ENCODE measurements at places on chromosomes 3 and 15. TPM values are rescaled to one million over a fixed set of nuclear protein-coding genes. Genes with fewer than 3 reads are reported as not detected.

Gene CLDN1
- total RNA-seq = 0.37 TPM

Gene BSN
- 0.07 TPM for total RNA-seq

Gene CPLX3
- total RNA-seq = 0.26 TPM

Gene EIF4E3
- 0.37 TPM for total RNA-seq

Gene MLF1
- 12.0 TPM for total RNA-seq

Gene PPP1R14D
- total RNA-seq = not detected

Gene SLC9A9
- total RNA-seq = 1.5 TPM

GRCh38 chr15:90054618-90055097 is 47.6 kb downstream of the IDH2 start:
- no peak for DNase-seq

- no peak for DNase-seq
Measured at GRCh38 chr15:74773731-74774252, 8.1 kb upstream of the CSK start.

DNA sequence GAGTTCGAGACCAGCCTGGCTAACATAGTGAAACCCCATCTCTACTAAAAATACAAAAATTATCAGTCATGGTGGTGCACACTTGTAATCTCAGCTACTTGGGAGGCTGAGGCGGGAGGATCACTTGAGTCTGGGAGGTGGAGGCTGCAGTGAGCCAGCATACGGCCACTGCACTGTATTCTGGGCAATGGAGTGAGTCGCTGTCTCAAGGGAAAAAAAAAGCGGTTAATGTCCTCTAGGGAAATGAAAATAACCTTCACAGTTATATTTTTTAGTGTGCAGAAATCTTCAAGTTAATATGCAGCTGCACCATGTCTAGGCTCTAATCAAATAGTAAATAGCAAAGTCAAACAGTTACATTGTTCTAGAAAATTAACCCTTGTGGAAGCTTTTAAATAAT is 14.8 kb downstream of the CEP19 start:
- DNase-seq = no peak

GRCh38 chr3:37986479-37987314 is 3.9 kb upstream of the VILL start:
- DNase-seq = no peak

DNA sequence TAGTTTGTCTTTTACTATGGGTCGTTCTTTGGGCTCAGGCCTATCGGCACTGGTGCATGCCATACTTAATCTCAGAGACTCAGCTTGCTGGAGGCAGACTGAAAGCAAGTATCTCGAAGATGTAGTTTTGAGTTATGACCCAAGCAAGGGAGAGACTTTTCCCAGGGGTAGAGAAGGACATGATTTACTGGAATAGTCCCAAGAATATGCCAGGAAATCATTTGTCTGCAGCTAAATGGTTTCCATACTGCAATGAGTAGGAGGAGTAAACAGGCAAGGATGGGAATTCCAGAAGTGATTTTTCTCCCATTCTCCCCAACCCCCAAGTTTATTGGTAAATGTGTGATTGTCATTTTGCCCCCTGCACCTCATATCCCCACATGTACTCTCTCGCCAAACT is 35.4 kb upstream of the LACTB start:
- DNase-seq = no peak

DNA sequence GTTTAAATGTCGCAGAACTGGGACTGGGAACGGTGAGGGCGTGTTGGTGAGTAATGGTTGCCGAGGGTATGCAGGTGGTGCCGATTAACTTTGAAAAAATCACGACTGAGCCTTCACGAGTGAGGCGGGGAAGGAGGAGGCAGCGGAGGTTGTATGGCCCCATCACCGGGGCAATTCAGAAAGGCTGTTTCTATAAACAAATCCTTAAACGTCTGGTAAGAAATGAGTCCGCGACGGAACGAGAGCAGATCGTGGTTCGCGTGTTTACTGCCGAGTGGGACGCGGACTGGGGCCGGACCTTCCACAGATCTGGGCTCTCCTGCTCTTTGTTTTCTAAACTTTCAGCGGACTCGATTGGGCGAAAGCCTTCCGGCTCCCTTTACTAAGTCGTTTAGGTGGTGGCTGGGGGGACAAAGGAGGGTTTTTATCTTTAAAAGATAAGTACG is 2.7 kb downstream of the IGF1R start:
- DNase-seq = no peak

- peak; percentile 99 for DNase-seq
Measured at GRCh38 chr3:153138276-153139210, 23.5 kb upstream of the RAP2B start.

GRCh38 chr15:62403164-62403809 is 238.2 kb upstream of the C2CD4B start:
- DNase-seq = peak; percentile 85

GRCh38 chr3:9008550-9009255 is 45.4 kb upstream of the RAD18 start:
- DNase-seq = no peak

GRCh38 chr3:30691249-30691880 is 85.0 kb downstream of the TGFBR2 start:
- no peak for DNase-seq

DNA sequence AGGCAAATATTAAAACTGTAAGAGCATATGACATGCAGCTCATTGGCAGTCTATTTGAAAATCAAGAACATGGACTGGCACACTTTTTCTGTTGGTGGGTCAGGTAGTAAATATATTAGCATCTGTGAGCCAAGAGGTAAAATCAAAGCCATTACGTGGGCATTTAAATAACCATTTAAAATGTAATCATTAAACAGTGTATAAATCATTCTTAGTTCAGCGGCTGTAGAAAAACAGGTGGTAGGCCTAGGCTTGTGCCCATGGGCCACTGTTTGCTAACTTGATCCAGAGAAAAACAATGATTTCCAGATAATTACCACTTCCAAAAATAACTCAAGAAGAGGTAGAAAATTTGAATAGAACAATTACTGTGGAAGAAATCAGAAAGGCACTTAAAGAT is 105.1 kb downstream of the CHST2 start:
- DNase-seq = no peak

GRCh38 chr15:89828281-89829145 is 13.9 kb upstream of the ANPEP start:
- peak; percentile 61 for DNase-seq

DNA sequence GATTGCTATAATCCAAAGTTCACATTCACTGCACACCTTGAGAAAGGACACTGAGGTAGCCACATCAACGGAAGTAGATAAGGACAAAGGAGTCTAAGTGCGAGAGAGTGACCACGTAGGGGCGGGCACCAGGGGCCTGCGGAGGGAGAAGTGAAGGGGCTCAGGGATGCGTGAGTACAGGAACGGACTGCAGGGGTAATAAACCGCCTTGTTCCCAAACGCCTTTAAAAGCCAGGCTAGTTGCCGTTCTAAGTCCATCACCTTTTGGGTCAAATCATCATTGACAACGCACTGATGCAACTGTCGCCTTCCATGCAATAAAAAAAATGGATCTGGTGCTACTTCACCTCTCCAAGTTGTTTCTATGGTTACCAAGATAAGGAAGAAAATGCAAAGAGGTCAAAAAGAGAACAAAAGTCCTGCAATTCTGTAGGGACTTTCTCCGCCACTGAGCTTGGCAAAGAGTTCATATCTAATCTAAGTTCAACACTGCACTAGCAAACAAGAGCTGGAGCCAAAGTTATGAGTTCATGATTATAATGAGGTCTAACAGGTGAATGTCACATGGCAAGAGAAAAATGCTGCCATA is 32.6 kb upstream of the ATP11B start:
- DNase-seq = no peak

DNA sequence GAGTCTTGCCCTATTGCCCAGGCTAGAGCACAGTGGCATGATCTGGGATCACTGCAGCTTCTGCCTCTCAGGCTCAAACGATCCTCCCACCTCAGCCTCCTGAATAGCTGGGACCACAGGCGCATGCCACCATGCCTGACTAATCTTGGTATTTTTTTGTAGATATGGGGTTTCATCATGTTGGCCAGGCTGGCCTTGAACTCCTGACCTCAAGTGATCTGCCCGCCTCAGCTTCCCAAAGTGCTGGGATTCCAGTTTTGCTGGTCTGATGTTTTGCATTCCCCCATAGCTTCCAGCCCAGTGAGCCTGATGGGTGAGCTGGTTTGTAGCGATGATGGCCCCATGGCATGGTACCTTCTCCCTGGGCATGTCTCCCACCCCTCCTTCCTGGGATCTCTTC is 4.7 kb upstream of the MESP1 start:
- no peak for DNase-seq

GRCh38 chr3:152609891-152610290 is 225.0 kb upstream of the P2RY1 start:
- DNase-seq = no peak

GRCh38 chr3:110789315-110789714 is 282.3 kb upstream of the NECTIN3 start:
- peak; percentile 13 for DNase-seq

DNA sequence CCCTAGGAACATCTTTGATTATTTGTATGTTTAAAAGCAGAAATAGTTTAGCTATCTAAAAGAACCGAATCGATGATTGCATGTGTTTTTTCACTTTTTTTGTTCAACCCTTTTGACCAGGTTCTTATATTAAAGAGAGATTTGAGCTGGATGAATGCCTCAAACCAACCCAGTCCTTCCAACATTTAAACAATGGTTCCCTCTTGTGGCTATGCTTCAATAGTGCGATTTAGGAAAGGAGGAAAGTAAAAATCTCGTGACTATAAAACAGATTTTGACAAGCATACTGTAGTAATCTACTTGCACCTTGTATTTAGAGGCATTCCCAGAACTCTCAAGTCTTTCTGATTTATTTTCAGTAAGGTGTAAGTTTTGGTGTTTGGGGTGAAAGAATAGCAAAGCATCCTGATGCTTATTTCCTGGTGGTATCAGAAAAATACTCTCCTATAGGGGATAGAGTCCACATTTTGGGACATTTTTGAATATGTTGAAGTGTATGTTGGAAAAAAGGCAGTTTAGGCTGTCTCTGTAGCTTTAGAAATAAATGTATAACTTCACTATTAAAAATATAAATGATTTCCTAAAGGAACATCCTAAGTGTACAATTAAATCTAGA is 159.6 kb upstream of the KCNH8 start:
- peak; percentile 46 for DNase-seq

GRCh38 chr3:89173546-89173945 is 66.1 kb downstream of the EPHA3 start:
- DNase-seq = no peak

Measured in HT1080 (cell line).